ENCODE measurements at places on chromosomes 3 and 15.

- DNase-seq: no peak
These were observed 114.1 kb downstream of the ZNF609 start for GRCh38 chr15:64574301-64575017.

DNA sequence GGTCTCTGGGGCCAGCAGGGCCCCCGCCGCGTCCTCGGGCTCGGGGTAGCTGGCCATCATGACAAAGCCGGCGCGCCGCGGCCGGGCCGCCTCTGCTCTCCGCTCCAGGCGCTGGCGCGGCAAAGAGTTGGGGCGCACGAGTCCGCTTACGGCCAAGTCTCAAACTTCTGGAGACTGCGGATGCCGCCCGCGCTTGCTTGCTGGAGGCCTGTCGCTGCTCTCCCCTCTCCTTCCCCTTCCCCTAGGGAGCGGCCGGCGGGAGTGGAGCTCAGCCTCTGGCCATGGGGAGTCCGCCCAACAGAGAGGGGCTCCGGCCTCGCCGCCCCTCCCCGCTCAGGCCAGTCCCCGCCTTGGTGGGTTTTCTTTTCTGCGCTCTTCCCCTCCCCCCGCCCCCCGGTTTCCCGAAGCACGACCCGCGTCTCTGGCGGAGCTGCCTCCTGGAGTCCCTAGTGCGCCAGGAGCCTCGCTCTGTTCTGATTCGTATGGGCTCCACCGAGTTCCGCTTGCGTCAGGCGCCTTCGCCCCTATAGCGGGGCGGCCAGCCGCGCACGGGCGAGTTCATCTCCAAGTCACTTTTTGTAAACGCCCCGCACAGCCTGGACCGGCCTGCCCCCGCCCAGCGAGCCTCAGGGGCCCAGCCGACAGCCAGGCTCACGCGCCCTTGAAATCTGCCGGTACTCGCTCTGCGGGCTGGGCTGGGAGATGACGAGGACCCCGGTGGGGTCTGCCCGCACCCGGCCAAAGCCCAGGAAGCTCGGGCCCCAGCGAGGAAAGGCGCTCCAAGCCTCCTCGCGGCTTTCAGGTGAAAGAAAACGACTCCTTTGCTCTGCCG, at the start of the genes FOXL2 and FOXL2NB:
FOXL2 (minus strand) TSS at position 475 of the 832 bp plus-strand sequence; CDS start at position 60, 415 bp downstream.
FOXL2NB (plus strand) TSS at position 555 of the 832 bp plus-strand sequence; CDS start at position 703, 148 bp downstream.
- DNase-seq: peak; percentile 59

GRCh38 chr15:51380999-51381806, 39.7 kb downstream of the GLDN start:
- peak; percentile 43 for DNase-seq

DNA sequence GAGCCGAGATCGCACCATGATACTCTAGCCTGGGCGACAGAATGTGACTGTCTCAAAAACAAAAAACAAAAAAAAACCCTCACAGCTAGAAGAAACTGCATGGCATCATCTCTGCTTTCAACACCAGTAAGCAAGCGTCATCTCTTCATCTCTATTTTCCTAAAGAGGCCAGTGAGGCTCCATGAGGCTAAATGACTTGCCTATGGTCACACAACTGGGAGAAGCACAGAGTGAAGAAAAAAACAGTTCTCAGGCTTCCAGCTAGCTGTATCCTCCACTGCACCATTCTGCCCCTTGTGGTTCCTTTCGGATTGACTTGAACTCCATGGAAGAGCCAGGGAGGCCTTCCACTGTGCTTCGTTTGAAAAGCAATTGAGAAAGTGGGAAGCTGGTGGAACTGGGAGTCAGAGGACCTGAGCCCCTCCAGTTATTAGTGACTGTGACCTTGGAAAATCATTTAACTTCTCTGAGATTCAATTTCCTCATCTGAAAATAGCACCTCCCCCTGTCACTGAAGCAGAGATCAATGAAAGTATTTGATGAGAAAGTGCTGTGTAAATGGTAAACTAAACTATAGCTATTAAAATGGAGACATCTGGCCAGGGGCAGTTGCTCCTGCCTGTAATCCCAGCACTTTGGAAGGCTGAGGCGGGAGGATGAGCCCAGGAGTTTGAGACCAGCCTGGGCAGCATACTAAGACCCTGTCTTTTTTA, 32.1 kb upstream of the DENND4A start:
- DNase-seq: peak; percentile 19

DNA sequence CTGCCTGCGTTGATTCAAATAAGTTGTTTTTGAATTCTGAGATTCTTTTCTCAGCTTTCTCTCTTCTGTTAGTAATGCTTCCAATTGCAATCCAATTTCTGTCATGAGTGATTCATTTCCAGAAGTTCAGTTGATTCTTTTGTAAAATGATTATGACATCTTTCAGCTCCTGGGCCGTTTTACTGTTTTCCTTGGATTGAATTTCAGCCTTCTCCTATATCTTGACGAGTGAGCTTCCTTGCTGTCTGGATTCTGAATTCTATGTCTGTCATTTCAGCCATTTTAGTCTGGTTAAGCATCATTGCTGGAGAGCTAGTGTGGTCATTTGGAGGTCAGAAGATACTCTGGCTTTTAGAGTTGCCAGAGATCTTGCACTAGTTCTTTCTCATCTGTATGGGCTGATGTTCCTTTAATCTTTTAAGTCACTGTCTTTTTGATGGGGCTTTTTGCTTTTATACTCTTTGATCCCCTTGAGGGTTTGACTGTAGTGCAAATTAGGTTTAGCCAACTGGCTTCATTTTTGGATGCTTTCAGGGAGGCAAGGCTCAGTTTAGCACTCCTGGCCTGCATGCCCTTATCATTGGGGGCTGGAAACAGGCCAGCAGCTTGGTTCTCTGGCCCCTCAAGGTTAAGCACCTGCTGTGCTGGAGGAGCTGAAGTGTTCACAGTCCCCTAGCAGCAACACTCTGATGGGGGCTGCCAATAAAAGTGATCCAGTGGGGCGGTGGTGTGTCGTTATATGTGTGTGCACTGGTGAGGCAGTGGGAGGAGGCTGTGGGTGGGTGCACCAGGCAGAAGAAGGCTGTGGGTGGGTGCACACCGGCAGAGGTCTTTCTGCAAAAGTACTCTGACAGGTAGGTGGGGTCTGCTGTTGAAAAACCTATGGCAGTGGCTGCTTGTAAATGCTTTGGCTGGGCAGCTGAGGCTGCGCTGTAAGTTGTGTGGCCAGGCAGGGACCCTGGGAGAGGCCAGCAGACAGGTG, 51.2 kb downstream of the MCTP2 start:
- no peak for DNase-seq

- DNase-seq: no peak
These were observed 116.9 kb upstream of the RAD18 start for GRCh38 chr3:9080163-9080562.

- no peak for DNase-seq
These were observed 37.0 kb downstream of the ITGB5 start for GRCh38 chr3:124850212-124850611.

GRCh38 chr3:58141766-58142345, 68.9 kb downstream of the DNASE1L3 start:
- DNase-seq: no peak
